ENCODE measurements at places on chromosomes 16 and 17.

DNA sequence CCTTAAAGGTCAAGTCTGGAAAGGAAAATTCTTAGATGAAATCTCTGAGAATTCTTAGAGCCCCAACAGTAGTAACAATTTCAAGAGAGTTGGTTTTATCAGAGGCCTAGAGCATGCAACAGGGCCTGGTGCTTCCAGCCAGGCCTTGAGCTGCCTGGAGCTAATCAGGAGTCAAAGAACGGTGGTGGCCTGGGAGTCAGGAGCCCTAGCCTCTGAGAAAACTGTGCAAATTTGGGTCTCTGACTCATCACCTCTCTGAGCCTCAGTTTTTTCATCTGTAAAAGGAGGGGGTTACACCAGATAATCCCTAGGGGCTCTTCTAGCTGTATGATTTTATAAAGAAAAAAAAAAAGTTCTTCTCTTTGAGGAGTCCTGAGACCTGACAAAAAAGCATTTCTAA is 227.3 kb upstream of the RPL38 start:
- no peak for DNase-seq

DNA sequence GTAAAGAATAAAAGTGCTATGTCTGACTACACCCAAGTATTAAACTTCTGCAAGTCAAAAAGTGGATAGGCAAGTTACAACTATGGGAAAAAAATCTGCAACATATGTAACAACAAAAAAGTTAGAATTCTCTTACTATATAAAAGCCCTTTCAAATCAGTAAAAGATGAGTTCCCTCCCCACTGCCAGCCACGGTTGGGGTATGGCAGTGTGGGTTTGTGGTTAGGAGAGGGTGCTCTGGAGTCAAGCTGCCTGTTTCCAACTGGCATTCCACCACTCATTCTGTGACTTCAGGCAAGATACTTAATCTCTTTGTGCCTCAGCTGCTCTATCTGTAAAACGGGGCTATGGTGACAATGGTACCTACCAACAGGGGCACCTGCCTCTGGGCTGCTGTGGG is 26.6 kb upstream of the MFSD6L start:
- DNase-seq, result no peak

- no peak for DNase-seq
These were observed 81.4 kb upstream of the FOXF1 start for GRCh38 chr16:86428729-86429517.

GRCh38 chr17:22435231-22435974 is 743.1 kb downstream of the KCNJ18 start:
- no peak for DNase-seq

DNA sequence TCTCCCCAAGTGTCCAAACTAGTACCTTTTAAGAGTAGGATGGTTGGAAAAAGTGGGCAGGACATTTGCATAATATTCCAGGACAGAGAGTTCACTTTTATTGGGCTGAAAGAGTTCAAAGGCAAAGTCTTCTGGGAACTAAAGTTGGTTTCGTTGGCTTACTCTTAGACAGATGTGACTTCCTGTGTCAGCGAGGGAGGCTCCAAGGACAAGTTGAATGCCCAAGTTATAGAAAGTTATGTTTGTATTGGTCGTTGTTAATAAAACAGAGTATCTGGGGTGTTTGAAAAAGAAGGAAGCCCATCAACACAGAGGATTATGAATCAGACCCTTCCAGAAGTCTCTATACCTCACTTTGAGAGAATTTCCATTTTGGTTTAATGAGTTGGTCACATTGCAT is 117.3 kb upstream of the TBX2 start:
- no peak for DNase-seq

- no peak for DNase-seq
These were observed 16.8 kb upstream of the TVP23A start for GRCh38 chr16:10835281-10835931.

- no peak for DNase-seq
These were observed 145.2 kb downstream of the SDK2 start for GRCh38 chr17:73498886-73499554.

DNA sequence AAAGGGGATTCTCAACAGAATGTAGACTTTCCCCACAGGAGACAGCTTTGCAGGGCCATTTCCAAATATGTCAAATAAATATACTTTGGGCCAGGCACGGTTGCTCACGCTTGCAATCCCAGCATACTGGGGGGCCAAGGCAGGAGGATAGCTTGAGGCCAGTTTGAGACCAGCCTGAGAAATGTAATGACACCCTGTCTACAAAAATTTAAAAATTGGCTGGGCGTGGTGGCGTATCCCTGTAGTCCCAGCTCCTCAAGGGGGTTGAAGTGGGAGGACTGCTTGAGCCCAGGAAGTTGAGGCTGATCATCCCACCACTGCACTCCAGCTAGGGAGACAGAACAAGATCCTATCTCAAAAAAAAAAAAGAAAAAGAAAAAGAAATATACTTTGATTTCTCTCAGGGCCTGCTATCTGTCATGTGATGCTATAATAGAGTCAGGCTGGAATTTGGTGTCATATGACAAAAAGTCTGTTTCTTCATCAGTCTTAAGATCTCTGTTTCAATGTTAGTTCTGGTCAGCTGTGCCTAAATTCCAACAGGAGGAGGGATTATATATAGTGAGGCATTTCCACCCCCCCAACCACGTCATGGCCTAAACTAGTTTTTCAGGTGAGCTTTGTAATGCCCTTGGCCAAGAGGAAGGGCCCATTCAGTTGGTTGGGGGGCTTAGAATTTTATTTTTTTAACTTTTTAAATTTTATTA is 4.3 kb upstream of the ZDHHC7 start:
- DNase-seq, result no peak

DNA sequence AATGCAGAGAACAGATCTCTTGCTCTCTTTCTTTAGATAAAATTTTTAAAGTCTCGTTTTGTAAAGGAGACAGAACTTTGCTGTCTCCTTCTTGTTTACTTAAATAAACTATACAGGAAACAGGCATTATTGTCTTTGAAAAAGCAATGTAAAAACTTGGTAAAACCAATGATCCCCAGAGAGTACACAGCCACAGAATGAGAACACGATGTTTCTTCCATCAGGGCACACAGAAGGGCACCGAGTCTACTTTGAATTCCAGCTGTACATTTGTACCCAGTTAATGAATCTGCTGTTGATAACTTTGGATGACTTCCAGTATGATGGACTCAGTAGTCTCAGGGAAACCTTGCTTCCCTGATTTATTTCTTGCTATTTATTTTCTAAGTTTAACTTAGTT is 8.1 kb upstream of the TMEM100 start:
- no peak for DNase-seq

DNA sequence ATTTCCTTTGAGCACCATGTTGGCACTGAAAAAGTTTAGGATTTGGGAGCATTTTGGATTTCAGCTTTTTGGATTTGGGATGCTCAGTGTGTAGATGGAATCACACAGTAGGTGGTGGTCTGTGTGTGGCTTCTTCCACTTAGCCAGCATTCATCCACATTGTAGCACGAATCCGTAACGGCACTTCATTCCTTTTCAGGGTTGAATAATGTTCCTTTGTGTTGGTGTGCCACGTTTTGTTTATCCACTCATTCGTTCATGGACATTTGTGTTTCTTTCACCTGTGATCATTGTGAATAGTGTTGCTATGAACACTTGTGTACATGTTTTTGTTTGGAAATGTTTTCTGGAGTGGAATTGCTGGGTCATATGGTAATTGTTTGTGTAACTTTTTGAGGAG is 85.1 kb downstream of the RAP1GAP2 start:
- no peak for DNase-seq

GRCh38 chr17:185445-186138 is 4.1 kb upstream of the DOC2B start:
- DNase-seq, result no peak

DNA sequence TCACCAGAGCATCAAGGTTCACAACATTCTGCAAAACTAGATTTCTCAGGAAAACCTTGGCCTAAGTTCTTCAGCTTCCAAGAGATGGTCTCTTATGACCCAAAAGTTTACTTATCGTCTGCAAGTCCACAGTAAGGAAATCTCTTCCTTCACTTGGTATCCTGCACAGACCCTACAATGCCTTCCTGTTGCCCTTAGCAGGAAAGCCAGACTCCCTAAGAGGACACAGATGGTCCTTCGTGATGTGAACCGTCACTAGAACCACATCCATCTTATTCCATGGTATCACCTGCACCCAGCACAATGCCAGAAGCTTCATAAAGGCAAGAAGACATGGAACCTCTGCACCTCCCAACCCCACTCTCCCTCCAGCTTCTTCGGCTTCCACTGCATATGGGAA is 34.1 kb downstream of the CMC2 start:
- DNase-seq, result no peak

DNA sequence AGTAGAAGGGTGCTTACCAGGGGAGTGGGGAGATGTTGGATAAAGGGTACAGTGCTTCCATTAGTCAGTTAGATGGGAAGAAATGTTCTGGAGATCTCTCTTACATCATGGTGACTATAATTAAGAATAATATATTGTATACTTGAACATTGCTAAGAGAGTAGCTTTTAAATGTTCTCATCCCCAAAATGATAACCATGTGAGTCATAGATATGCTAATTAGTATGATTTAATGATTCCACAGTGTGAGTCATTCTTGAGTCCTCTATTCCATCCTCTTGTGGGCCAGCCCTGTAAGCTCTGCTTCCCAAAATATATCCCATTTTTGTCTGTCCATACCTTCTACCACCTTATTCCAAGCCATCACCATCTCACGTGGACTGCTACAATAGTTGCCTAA is 80.6 kb upstream of the CDH11 start:
- no peak for DNase-seq

DNA sequence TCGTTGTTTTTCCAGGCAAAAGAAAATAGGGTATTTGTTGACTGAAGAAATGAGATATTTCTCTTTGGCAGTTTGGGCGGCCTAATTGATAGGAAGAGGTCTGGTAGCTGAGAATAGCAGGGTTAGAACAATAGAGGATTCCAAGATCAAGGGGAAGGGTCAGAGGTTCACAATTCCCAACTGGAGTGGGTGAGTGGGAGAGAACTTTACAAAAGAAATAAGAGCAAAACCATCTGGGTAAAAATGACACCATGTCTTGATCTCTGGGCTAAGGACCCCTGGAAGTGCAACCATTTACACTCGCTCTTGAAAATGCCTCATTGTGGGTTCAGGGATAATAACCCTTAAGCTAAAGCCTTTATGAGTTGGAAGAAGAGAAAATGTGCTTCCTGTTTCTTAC is 180.5 kb downstream of the CDH13 start:
- DNase-seq, result no peak

DNA sequence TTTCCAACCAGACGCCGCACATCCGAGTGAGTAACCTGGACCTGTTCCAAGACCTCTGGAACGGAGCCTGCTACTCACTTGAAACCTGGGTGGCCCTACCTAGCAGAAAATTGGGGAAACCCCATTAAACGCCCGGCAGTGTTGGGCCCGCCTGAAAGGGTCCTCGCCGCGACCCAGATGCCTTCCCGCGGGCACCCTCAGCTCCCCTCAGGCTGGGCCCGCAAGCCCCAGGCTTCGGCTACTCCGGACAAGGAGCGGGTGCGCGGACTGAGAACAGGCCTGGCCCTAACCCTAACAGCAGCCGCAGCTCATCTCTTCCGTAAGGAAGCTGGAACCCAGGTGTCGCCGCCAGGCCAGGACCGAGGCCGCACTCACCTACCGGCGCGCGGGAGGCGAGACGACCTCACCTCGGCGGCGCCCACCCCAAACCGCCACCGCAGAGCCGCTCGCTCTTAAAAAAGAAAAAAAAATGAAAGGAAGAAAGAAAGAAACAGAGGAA is 344 bp downstream of the PSME3IP1 start:
- DNase-seq, result peak; percentile 52

DNA sequence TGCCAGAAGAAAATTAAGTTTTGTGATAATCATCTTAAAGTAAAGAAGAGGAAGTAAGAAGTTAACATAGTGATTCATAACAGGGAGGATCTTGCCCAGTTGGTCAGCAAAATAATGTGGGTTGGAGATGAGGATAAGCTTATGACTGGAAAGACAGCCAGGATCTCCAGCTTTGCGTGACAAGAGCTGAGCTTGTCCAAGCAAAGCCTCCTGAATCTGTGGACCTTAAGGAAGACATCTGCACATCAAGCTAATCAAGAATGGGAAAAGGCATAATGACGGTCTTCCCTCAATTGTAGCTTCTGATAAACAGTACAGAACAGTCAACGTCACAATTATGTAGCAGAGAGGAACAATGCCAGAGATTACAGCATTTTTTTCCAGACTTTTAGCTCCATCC is 744.7 kb upstream of the GOT2 start:
- DNase-seq, result no peak

GRCh38 chr17:51617986-51618385 is 357.6 kb downstream of the UTP18 start:
- no peak for DNase-seq

- DNase-seq, result no peak
These were observed 34.9 kb upstream of the GSG1L start for GRCh38 chr16:28098171-28098958.
